DMS153 (cell line): ENCODE measurements at places on chromosomes 5 and 9.

GRCh38 chr5:119458911-119459632, 6.8 kb downstream of the HSD17B4 start:
- no peak for DNase-seq

DNA sequence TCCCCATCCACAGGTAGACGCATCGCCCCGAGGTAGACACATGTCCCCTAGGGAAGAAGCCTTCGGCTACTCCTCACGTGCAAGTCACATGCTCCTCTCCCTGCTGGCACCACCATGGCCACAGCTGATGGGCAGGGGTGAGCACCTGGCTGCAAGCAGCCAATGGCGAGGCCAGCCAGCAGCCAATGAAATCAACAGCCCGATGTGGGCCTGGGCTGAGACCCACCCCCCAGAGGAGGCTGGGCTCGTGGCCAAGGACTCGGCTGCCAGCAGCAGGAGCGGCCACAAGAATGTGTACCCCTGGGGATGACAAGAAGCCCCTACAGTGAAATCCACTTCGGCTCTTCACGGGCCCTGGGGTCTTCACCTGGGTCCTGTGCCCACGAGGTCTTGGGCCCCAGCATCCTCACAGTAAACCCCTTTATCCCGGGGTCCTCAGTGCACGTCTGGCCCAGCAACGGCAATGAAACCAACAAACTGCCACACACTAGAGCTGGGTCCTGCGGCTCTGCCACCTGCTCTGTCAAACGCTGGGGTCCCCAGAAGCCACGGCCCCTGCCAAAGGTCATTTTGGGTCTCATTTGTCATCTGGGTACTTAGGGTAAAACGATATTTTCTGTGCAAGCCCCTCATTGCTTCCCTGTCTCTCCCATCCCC, 22.1 kb upstream of the PTGES start:
- DNase-seq, result peak; percentile 68

GRCh38 chr5:134489227-134489944, 36.1 kb upstream of the JADE2 start:
- no peak for DNase-seq

- DNase-seq, result no peak
These were observed 17.7 kb downstream of the RALGDS start for GRCh38 chr9:133103183-133103986.

DNA sequence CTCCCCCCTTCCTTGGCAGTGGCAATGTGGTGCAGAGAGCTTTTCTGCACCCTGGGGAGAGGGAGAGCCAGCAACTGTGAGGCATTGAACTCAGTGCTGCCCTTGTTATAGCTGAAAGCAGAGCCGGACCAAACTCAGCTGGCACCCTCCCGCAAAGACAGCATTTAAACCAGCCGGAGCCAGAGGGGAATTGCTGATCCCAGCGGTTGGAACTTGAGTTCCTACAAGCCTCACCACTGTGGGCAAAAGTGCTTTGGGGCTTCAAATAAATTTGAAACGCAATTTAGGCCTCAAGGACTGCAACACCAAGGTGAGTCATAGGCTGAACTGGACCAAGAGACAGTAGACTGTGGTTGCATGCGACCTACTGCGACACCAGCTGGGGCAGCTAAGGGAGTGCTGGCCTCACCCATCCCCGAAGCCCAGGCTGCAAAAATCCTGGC, 207.6 kb upstream of the CDKN2B start:
- DNase-seq, result no peak

GRCh38 chr9:37719526-37719925, 34.1 kb upstream of the TRMT10B start:
- DNase-seq, result no peak

DNA sequence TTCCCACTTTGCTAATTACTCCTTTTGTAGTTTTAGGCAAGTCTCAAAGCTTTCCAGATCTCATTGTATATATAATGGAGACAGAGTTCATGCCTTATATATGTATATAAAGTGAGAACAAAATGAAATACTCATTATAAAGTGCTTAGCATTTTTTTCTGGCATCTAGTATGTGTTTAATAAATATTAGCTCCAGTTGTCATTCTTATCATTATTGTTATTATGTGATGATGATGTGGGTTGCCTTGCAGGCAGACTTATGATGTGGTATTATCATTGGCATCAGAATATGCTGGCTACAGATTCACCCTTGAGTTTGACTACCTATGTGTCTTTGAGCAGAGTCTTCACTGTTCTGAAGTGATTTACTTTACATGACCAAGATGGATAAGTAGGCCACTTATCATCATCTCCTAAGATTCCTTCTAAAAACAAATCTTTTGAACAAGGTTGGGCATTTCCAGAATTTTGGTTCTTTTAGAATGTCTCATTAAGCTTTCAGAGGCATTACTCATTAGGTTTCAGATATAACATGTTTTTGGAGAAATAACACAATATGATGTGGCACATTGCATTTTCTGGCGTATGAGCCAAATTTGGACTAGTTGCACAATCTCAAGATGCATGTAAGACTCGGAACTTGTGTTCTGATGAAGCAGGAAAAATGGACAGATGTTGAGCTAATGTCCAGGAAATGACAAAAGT, 145.6 kb upstream of the TNC start:
- no peak for DNase-seq

- DNase-seq, result no peak
These were observed 47.0 kb upstream of the CLK4 start for GRCh38 chr5:178673801-178674295.

DNA sequence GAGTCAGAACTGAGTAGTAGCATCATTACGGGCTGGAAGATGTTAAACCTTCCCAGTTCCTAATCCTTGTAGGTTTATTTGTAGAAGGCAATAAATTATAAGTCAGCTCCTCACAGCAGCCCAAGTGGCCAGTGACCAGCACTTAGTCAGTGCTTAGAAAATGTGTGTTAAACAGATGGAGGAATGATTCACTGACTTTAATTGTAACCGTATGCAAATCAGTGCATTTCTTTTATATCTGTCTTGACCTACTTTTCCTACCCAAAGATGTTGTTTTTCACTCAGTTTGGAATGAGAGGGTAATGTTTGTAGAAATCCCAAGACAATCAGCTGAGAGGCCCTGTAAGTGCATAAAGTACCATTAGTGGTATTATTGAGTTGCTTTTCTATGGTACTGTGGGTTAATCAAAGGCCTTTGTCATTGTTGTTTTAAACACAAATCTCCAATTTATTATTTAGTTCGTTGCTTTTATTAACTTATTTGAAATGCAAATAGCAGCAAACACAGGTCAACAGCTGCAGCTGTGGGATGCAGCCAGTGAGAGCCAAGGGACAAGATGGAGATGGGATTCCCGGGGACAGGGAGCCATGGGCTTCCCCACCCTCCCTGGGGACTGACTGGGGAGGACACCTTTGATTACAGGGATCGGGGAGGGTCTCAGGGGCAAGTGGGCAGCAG, 49.8 kb downstream of the MAP1B start:
- no peak for DNase-seq

DNA sequence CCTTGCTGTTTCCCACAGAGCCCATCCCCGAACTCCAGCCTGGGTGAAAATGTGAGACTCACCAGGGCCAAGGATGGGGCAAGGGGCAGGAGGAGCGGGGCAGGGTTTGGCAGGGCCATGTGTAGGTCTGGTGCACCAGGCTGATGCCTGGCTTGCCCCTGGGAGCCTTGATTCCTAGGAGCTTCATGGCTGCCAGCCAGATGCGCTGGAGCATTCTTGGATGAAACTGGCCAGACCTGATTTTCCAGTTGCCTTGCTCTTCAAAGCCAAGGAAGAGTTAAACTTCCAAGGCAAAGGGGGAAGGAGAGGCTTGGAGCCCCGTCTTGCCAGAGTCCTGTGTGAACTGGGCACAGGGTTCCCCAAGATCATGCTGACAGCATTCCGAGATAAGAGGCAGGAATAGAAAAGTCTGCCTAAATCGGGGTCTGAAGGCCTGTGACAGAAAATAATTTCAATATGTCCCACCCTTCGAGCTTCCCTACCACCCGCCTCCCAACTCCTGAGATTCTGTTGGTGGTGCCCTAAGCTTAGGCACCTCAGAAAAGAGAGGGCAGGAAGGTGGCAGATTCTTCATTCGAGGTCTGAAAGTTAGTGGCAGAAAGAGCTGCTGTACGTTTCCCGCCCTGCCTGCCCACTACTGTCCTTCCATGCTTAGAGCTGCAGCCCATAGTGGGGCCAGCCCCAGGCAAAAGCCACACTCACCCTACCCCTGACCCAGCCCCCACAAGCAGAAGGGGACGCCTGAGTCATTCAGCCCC, 20.4 kb downstream of the FAT2 start:
- peak; percentile 15 for DNase-seq

DNA sequence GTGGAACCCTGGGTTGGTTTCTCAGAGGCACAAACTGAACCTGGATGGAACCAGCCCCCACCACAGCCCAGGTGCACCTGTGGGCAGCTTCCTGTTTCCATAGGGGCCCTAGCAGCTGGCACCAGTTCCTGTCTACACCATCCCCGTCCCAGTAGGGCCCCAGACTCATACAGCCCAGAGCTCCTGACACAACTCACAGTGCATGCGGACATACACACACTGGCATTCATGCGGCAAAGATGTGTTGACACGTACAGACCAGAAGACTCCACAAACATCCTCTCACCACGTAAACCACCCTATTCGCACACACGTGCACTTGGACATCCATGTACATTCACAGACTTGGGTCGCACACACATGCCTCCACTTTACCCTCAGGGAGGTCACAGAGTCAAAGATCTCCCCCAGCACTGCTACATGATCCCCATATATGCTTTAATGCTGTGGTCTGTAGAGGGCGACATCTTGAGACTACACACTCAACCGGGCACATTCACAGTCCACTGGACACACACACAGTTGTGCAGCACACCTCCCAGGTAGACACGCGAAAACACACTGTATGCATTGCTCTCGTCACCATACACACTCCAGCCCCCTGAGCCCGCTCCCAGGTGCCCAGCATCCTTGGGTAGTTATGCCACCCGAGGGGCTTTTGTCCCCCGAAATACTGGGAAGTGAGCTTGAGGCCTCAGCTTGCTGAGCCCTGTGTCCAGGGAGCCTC, 22.4 kb downstream of the CXXC5 start:
- no peak for DNase-seq

- DNase-seq, result peak; percentile 96
These were observed 74.4 kb downstream of the SLC28A3 start for GRCh38 chr9:84266087-84266561.

DNA sequence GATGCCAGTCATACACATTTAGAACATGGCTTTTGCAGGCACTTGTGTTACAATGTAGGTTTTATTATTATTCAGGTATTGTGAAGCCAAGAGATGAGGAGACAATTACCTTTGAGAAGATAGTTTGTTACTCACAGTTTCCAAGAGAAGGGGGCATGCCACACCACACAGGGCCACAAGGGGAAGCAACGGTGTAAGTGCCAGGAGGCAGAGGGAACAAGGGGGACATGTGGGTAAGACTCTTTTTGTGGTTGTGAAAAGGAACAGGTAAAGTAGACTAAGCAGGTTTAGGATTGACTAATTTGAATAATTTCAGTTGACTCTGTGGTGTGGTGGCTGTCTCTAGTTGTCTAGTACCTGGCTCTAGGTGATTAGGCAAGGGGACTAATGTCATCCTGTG, 191.2 kb downstream of the TRPM6 start:
- no peak for DNase-seq

GRCh38 chr5:149760854-149761187, 30.7 kb downstream of the PPARGC1B start:
- no peak for DNase-seq

- peak; percentile 26 for DNase-seq
These were observed 709 bp downstream of the WHRN start for GRCh38 chr9:114504341-114505186.

GRCh38 chr5:164359260-164360255, 854.1 kb downstream of the MAT2B start:
- no peak for DNase-seq
